Left cardiac atrium (tissue), 4 donors: ENCODE measurements at places on chromosomes 5 and 9. TPM values are rescaled to one million over a fixed set of nuclear protein-coding genes. Genes with fewer than 3 reads are reported as not detected.

The TMOD1 gene
- 142 TPM for total RNA-seq

DNA sequence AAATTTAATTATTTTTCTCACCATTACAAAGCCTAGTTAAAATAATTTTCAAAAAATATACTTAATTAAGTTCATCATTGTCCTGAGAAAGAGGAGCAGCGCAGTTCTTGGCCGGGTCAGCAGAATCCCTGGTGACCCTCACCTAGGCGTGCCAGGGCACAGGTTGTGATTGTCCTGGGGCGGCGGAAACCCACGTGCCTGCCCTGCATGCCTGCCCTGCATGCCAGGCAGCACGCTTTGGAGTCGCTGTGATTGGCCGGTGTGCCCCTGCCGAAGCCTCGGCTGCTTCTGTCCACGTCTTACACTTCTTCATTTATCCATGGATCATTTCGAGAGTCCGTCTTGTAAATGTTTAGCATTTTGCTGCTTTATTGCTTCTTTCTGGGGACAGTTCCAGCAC, 25.6 kb downstream of the SLC12A2 start:
- DNase-seq = no peak

GRCh38 chr5:61575581-61575980, 243.5 kb downstream of the ZSWIM6 start:
- DNase-seq = no peak

DNA sequence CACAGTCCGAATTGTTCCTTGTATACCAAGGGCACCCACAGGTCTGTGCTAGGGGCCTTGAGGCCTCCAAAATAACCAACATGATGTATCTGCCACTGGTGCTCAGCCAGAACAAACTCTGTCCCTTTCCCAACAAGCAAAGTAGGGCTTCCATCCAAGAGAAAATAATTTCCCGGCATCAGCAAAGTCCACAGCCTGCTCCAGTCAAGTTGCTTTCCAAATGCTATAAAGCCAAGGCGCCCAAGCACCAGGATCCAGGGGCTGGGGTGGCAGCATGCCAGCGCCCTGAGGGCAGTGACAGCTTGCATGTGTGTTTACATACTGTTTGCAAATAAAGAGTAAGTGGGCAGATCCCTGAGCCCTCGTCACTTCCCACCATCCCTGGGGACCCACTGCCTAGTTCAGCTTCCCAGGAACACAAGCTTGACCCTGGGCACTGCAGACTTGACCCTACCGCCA, 155.9 kb downstream of the ERCC6L2 start:
- DNase-seq = peak; percentile 79

GRCh38 chr5:128965011-128965637, at the start of gene SLC27A6:
Gene SLC27A6 (plus strand): TSS chr5:128965488. CDS start chr5:128966138, 650 bp downstream.
- DNase-seq = peak; percentile 34

DNA sequence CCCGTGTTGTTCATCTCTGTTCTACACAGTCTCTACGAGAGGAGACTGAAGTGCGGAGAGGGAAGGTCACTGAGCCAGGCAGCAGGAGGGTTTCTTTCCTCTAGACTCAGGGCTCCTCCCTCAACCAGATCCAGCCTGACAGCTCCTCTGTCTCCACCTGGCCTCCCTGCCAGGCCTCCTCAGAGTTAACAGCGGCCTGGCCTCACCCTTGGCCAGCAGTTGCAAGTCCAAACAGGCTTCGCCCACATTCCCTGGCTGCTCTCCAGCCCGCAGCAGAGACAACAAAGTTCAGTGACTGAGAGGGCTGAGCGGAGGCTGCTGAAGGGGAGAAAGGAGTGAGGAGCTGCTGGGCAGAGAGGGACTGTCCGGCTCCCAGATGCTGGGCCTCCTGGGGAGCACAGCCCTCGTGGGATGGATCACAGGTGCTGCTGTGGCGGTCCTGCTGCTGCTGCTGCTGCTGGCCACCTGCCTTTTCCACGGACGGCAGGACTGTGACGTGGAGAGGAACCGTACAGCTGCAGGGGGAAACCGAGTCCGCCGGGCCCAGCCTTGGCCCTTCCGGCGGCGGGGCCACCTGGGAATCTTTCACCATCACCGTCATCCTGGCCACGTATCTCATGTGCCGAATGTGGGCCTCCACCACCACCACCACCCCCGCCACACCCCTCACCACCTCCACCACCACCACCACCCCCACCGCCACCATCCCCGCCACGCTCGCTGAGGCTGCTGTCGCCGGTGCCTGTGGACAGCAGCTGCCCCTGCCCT, at the start of gene HRCT1:
HRCT1 (plus strand) TSS at position 291 of the 768 bp plus-strand sequence; CDS start at position 377, 86 bp downstream.
- peak; percentile 95 for DNase-seq

DNA sequence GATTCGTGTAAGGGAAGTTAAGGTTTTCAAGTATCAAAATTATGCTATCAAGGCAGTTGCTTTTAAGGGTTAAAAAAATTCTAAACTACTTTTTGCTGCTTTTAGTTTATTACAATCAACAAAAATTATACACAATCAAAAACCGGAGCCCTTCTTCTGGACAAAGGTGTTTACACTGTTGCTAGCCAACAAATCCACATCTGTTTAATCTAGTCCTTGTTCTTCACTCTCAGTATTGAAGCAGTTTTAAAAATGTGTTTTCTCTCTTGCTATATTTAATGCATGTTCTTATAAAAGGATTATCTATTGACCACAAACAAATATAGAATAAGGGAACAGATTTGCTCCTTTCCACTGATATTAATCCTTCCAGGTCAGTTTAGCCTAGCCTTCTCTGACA, 2.5 kb downstream of the FEM1C start:
- DNase-seq = no peak

DNA sequence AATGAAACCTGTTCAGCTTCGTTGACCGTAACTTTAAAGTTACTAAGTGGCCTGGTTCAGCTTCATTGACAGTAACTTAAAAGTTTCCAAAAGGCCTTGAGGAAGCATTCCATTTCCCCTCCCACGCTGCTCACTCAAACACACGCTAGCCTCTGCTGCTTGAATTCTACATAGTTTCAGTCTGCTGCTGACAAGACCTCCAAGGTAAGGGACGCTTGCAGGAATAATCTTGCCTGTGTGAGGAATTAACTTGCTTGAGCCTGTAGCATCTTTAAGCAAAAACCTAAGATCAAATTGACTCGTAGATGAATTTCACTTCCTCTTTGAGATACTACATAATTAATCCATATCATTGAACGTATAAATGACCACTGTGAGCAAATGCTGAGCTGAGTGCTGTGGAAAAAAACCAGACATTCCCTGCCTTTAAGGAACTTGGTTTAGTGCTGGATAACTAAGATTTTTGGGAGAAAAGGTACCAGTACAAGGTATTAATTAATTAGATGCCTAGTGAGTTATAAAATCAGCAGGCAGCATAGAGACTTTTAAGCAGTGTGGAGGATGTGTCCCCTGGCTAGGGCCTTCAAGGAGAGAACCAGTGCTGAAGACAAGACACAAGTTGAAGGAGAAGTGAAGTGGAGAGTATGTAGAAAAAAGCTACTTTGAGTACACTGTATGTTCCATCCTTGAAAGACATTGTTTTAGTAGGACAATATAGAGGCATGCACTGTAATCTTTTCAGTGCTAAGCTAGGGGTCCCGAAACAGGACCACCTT, 39.2 kb downstream of the GRAMD2B start:
- DNase-seq = no peak

GRCh38 chr5:125194883-125195282, 448.4 kb upstream of the ZNF608 start:
- no peak for DNase-seq

The PDLIM7 gene
- total RNA-seq = 94.5 TPM

The WDR38 gene
- not detected for total RNA-seq

The FOXD4L3 gene
- total RNA-seq = not detected

The IL9 gene
- not detected for total RNA-seq

GRCh38 chr9:112765281-112765680, 14.7 kb downstream of the SNX30 start:
- no peak for DNase-seq

- no peak for DNase-seq
Observed at GRCh38 chr5:170450061-170450669, 53.7 kb upstream of the KCNIP1 start.

DNA sequence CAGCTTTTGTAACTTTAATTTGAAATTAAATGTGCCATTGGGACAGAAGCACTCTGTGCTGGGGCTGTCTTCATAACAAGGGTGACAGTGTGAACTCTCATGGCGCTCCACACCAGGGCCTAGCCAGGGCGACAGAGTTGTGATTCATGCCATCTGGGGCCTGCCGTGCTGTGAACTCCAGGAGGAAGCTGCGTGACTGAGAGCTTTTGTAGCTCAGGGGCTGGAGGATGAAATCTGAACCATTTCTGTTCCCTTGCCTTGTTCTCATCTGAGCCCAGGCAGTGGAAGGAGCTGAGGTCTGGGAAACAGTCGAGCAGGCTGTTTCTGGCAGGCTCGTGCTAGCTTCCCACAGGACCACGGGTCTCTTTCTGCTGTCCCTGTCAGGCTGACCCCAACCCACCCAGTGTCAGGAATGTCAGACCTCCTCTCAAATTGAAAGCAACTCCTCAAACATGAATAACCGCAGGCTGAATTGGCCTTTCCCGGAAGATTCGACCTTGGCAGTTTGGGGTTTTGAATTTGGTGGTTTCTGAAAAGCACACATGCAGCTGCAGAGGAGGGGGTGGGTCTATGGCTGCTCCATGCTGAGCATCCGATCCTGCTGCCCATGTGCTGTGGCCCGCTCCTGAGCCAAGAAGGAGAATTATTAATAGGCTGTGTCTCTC, 69.2 kb upstream of the RPS23 start:
- peak; percentile 53 for DNase-seq

The CATSPER3 gene
- 0.31 TPM for total RNA-seq

DNA sequence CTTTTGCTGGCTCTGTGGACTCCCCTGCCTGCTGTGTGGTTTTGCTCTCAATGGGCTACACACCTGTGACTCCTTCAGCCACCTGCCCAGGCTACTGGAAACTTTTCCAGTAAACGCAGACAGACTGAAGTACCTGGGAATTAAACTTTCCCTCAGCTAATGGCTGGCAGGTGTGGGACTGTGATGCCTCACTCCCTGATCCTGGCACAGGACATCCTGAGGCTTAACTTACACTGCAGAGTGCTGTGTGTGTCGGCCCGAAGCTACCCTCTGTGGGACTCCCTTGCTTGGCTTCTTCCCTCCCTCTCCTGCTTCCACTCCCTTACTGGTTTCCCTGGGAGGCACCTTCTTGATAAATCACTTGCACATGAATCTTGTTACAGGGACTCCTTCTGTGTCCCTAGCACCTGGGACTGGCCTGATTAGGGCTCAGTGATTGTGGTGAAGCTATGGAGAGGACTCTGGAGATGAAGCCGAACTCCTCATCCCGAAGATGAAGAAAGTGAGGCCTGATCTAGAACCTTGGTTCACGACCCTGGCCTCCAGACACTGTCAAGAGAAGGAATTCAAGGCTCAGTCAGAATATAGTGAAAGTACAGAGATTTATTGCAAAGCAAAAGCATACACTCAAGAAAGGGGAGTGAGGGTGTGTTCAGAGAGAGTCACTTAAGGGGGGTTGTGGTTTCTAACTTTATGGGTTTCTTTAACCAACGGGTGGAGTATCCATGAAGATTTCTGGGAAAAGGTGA, 113.4 kb upstream of the ALDH1B1 start:
- no peak for DNase-seq

The S100Z gene
- not detected for total RNA-seq

DNA sequence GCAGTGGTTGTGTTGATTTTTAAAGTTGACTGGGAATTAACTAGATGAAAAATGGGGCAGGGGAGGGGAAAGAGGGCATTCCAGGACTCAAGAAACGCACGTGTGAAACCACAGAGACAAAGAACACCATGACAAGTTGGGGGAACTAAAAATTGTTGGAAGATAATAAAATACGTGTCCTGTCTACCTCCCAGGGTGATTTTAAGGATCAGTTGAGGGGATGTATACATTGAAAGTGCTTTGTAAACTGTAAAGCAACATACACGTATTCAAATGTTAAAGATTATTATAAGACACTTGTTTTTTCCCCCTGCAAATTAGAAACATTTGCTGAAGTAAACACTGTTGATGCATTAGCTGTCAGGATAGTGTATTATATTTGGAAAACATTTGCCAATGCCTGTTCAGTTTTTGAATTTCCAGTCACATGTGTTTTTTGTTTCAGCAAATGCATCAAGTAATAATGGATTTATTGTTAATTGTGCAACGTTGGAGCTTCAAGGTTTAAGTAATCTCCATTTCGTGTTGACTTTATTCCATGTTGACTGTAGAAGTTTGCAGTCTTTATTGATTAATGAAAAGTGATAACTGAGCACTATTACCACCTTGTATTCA, 412.7 kb downstream of the ACTL7B start:
- no peak for DNase-seq

The ARHGEF37 gene
- 17.3 TPM for total RNA-seq

The ZCCHC9 gene
- total RNA-seq = 13.3 TPM

The FGF18 gene
- 2.8 TPM for total RNA-seq

DNA sequence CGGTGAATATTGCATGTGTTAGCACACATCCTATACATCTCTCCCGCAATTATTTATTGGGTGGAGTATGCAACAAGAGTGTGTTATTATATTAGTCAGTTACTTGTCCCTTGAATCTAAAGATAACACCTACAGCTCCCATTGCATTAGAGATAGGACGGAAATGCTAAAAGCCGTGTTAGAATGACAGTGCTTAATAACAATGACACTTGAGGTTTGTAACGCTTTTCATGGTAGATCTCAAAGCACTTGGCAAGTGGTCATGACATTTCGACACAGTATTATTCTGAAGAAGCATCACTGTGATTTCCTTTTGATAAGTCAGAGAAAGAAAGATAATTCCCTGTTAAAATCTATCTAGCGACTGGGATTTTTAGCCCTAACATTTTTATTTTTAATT, 33.4 kb upstream of the TRIO start:
- DNase-seq = no peak

The CCL27 gene
- total RNA-seq = not detected

DNA sequence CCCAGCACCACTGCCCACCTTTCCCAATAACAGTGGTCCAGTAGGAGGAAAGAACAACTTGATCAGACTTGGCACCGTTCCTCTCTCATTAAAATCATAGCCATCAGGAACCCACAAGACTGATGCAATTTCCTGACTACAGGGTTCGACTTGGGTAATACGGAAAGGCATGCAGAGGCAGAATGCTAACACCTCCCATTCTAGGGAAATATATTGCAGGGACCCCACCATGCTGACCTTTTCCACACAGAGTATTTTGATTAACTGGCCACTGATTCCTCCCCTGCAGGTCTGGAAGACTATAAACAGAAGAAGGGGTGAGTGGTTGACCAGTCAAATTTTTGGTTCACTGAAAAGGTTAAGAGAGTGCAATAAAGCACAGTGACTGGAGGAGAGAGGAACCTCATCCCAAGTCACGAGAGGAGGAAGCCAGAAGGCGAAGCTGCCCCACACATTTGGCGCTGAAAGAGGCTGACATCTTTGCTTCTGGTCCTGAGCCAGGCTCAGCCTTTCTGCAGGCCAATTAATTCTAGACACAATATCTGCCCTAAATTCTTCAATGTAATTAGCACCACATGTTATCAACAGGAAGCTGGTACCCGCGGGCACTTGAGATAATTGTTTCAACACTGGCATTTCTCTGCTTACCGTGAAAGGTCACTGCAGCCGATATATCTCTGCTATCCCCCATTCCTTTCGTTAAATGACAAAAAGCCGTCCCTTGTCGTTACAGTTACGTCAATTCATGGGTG, 64.7 kb upstream of the SPOCK1 start:
- peak; percentile 46 for DNase-seq

The PTGES gene
- 7.9 TPM for total RNA-seq
